ENCODE measurements at places on chromosomes 7 and 10.

DNA sequence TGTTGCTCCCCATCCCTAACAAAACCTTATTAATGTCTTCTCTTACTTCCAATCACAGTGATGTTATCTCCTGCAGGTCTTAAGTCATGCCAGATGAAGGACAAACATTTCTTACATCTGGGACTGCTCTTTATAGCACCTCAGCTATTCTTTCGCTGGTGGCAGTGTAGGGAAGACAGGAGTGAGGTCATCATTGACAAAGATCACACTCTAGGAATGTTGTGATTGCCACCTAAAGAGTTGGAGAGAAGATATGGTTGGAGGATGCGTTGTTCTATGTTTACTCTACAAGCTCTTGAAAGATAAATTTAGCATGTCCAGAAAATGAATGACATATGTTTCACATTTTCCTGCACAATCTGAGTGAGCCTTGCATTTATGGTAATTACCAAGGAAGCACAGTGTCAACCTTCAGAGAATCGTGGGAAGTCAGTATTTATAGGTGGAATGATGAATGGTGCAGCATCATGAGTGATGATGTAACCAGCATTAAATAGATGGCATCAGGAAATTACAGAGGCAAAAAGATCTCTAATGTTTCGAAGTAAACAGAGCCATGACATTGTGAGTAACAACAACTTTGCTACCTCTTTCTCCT is 188.1 kb upstream of the STEAP1 start:
- no peak for DNase-seq

GRCh38 chr10:119084896-119085295 is 4.3 kb upstream of the EIF3A start:
- DNase-seq: no peak

DNA sequence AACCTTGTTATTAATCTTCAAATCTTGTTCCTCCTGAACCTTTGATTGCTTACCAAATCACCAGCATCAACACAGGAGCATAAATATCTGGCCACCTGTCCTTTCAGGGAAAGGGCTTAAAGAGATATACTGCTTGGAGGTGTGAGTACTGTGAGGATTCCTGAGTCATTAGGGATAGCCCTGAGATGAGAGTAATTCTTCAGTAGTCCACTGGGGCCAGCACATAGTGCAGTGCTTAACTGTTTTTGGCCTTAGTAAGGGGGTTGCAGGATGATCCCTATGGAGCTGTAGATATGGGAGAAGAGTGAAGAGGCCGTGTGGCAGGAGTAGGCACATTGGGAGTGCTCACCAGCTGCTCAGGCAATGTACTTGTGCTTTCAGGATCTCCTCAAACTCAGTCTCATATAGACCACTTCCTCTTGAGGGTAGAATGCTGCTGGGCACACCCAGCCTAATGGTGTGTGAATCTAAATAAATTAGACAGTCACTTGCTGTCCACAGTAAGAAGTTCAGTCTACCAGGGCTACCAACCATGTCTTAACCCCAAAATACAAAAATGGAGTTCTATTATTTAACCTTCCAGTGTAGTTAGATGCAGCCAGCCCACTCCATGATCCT is 26.5 kb upstream of the GPR141 start:
- no peak for DNase-seq

GRCh38 chr7:88089561-88089960 is 130.3 kb downstream of the SRI start:
- no peak for DNase-seq

GRCh38 chr10:4983615-4984216 is 19.9 kb downstream of the AKR1C2 start:
- DNase-seq: no peak

DNA sequence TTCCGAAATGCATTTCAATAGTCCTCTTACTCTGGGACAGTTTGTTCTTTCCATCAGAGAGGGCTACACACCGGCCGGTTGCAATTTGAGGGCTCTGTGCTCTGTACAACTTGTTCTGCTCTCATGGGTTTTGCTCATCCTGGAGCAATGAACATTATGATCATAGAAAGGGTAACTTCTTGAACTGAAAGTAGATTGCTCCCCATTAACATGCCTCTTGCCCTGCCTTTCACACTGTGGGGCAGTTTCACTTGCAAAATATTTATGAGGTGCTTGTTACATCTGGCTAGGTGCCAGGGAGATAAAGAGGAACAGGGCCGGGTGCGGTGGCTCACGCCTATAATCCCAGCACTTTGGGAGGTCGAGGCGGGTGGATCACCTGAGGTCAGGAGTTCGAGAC is 97.3 kb upstream of the MPP7 start:
- DNase-seq: no peak

DNA sequence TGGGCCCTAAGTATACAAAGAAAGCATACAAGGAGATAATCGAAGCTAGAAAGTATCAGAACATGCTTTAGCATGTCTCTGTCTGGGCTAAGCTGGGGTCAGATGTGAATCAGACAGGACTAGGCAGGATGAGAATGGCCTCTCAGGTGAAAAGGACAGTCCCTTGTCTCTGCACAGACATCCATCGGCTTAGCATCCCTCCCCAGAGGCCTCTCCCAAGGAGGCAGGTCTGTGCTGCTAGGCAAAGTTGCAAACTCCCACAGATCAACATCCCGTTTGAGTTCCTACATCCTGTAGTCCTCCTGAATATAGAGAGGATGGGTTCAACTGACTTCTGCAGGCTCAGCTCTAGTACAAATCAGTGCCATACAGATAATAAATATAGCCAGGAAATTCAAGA is 24.5 kb downstream of the CHST15 start:
- no peak for DNase-seq

- peak; percentile 86 for DNase-seq
These were observed 28.9 kb upstream of the INHBA start for GRCh38 chr7:41731493-41732435.

GRCh38 chr7:30776971-30777370 is 5.8 kb downstream of the MINDY4 start:
- DNase-seq: no peak

GRCh38 chr10:95600158-95600557 is 39.0 kb upstream of the SORBS1 start:
- no peak for DNase-seq

- DNase-seq: peak; percentile 53
These were observed 2.4 kb upstream of the ARID5B start for GRCh38 chr10:61899069-61899531.

DNA sequence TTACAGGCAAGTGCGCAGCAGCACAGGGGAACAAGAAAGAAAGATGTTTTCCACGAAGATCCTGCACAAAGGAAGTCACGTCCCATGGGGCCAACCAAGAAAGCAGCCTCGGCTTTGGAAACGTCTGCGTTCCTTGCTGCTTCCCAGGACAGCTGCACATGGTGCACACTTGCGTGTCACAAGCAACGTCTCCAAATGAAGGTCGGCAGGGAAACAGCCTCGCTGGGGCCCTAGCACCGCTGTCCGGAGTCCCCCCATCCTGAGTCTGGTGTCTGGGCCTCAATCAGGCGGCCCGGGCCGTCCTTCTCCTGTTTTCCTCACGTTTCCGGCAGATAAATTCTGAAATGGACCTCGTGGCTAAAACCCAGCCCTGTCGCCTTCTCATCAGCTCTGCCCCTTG is 206.2 kb downstream of the DIP2C start:
- no peak for DNase-seq

DNA sequence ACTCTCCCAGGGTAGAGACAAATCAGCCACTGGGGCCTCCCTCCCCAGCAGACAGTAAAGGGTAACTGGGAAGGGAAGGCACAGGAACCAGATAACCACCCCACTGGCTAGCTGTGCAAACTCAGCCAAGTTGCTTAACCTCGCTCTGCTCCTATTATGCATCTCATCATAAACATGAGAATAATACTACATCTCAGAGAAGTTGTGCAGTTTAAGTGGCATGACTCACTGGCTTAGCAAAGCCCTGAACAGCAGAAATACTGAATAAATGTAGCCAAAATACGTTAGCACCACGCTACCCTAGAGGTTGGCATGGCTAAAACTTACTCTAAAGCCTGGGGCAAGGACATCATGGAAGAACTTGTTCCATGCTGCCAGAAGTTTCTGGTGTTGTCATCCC is 128.1 kb upstream of the ANK3 start:
- no peak for DNase-seq

DNA sequence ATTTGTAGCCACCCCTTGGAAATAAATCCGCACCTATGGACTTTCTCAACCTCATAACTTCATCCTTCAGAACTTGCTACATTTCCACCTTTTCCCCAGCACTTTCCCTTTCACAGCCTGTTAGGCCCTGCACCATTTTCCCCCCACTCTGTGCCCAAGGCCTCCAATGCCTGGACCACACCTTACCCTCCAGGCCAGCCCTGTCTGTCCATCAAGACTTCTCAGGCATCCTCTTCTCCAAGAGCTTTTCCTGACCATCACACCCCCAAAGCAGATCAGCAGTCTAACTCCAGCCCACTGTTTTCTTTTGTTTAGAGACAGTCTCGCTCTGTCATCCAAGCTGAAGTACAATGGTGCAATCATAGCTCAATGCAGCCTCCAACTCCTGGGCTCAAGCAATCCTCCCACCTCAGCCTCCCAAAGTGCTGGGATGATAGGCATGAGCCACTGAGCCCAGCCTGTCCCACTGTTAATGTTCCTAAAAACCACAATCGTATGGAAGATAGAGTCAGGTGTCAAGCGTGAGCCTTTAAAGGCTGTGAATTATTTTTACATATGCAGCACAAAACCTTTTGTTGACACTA is 116.8 kb downstream of the PARD3 start:
- DNase-seq: no peak

DNA sequence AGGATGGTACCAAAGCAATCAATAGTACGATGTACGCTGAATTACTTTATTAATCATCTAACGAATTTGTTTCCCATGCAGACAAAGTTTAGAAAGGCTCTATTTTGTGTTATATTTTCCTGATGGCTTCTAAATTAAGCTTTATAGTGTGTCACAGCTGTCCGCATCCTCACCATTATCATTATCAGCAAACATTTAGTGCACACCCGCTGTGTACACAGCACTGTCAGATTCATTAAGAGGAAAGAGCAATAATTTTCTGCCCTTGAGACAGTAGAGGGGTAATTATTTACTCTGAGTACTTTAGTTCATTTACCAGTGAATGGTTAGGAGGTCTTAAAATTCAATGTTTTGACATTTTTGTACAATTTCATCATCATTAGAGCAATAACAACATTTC is 233.3 kb upstream of the PTPRZ1 start:
- DNase-seq: no peak

DNA sequence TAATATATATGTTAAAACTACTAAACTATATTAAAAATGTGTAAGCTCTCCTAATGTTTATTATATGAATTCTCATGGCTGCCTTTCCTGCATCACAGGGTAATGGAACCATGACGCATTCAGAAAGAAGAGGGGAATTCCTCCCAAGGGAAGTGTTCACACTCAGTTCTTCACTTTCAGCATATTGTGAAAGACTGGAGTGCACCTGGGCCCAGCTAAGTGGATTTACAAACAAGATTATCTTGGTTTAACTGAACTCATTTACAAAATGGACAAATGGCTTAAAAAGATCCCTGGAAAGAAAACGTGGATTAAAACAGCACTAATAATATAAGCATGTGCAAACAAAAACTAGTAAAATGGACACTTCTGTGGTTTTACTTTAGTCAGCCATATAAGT is 149.8 kb downstream of the DOCK4 start:
- peak; percentile 78 for DNase-seq

DNA sequence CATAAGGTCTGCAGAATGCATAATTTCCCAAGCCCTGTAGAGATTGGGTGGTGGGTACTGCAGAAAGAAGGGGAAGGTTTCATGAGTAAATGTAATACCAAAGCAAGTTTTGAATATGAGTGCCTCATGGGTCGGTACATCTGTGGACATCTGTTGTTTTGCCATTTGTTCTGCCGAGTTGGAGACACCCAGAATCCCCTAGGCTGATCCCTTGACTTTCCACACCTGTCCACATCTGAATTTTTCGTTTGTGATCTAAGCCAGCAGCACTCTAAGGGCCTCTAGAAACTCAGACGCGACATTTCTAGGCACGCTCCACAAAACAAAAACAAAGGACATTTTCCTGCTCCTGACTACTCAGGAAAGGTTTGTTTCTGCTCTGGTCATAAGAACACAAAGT is 11.7 kb upstream of the SLF2 start:
- no peak for DNase-seq

DNA sequence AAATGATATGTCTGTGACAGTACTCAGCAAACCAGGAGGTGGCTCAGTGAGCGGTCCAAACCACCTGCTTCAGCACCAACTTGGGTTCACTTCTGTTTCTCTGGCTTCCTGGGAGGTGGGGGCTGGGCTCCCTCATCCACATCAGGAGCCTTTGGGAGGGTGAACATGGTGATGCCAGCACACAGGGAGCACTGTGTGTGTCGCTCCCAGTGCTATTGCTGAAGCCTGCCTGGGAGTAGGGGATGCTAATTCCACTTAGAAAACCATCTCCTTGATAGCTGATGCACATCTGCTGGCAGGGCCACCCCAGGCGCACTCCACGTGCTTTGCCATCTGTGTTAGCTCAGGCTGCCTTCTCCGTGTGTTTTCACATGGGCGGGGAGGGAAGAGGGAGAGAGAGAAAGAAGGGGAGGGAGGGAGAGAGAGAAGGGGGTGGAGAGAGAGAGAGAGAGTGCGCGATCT is 58.0 kb downstream of the RAMP3 start:
- no peak for DNase-seq

GRCh38 chr10:35364808-35365207 is 28.5 kb downstream of the CCNY start:
- DNase-seq: no peak

GRCh38 chr10:15515202-15515601 is 144.1 kb upstream of the FAM171A1 start:
- DNase-seq: no peak

GRCh38 chr10:6877722-6878392 is 297.8 kb upstream of the PRKCQ start:
- no peak for DNase-seq

DNA sequence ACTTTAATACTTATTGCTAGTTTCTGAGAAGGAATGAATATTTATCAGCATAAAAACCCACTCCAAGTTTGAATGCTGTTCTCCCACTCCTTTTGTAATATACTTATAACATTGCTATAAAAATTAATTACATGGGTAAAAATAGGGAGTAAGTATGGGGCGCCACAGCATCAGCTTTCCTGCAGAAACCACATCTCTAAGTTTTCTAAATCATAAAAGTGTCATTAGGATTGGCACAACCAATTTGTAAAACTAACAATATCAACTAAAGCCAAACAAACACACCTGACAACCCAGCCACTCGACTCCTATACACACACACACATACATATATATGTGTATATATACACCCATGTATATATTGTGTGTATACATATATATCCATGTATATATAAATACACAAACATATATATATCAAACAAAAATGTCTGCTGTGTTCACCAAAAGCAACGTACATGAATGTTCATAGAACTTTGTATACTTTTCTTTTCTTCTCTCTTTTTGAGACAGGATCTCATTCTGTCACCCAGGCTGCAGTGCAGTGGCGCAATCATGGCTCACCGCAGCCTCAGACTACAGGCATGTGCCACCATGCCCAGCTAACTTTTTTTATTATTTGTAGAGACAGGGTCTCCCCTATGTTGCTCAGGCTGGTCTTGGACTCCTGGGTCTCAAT is 14.8 kb upstream of the LRRC17 start:
- DNase-seq: no peak

Measured in MM.1S (cell line).